Urothelium cell line (cell line): ENCODE measurements at places on chromosomes 16 and 17.

DNA sequence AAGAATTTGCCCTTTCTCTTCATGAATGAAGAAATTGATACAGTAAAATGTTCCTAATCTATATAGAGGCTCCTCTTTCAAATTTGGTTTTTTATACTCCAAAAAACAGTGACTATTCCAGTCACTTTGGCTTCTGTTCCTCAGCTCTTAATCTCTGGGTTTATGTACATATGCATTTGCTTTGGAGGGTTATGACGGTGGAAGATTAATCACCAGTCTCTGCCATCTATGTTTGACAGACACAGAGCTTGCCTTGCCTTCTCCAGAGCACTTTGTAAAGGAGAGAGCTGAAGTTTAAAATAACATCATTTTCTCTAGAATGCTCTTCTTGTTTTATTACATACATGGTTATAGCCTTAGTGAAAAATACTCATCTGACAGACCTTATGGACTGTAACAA, 99.3 kb downstream of the NLK start:
- no peak for DNase-seq

DNA sequence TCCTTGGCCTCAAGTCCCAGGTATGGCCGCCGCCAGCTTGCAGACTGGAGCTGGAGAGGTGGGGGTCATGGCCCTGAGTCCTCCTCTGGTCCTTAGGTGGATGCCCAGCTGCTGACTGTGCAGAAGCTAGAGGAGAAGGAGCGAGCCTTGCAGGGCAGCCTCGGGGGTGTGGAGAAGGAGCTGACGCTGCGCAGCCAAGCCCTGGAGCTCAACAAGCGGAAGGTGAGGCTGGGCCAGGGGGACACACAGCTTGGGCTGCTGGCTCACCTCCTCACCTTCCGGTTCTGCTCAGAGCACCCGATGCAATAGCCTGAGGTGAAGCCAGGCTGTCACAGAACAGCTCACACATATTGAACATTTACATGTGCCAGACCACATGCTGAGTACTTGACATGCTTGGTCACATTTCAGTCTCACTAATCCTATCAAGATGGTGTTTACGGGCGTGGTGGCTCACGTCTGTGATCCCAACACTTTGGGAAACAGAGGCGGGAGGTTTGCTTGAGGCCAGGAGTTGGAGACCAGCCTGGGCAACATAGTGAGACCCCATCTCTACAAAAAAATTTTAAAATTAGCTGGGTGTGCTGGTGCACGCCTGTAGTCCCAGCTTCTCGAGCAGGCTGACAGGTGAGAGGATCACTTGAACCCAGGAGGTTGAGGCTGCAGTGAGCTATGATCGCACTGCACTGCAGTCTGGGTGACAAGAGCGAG, 7.4 kb downstream of the RNF40 start:
- DNase-seq = no peak

DNA sequence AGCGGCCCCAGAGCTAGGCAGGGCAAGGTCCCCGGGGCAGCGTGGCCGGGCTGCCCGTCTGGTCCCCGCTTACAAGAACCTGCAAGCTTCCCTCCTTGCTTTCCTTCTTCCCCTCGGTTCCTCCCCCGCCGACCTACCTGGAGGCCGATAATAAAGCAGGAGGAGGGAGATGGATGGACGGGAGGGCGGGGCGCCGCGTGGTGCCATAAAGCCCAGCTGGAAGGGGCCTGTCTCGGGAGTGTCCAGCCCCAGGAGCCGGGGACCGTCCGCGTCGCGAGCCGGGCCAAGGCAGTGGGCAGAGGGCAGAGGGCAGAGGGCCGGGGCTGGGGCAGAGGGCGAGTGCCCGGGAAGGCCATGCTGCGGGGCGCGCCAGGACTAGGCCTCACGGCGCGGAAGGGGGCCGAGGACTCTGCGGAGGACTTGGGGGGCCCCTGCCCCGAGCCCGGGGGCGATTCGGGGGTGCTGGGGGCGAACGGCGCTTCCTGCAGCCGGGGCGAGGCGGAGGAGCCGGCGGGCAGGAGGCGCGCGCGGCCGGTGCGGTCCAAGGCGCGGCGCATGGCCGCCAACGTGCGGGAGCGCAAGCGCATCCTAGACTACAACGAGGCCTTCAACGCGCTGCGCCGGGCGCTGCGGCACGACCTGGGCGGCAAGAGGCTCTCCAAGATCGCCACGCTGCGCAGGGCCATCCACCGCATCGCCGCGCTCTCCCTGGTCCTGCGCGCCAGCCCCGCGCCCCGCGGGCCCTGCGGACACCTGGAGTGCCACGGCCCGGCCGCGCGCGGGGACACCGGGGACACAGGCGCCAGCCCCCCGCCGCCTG, at the start of gene BHLHA9:
TSS of gene BHLHA9 (plus strand) at position 235 of the 820 bp plus-strand sequence. CDS start at position 355, 120 bp downstream.
- DNase-seq = no peak

DNA sequence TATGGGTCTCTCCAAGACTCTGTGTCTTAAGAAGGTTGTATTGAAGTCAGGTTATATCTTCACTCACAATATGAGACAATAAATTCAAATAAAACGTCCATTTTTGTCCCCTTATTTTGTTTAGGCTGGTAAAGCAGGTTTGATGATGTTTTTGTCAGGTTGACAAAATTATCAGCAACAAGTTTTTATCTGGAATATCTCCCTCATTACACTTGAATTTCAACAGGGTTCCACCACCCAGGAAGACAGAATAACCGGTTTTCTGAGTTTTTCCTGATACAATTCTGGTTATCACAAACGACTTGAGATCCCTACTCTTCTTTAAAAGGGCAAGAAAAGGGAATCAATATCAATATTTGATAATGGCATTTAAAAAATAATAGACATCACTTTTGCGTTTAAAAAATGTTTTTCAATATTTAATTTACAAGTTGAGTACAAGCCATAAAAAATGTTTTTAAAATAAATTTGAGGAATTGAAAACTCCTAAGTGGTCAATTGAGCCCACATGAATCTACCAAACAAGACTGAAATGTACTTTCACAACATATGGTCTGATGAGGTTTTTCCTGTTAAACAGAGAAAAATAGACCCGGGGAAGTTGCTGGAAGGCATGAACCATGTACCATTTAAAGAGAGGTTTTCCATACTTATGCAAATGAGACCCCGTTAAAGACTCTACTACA, 1.4 kb upstream of the ATP6V0A1 start:
- DNase-seq = no peak

GRCh38 chr17:80565343-80566053, 20.9 kb downstream of the RPTOR start:
- no peak for DNase-seq

GRCh38 chr16:31868691-31869167, 4.9 kb upstream of the ZNF267 start:
- peak; percentile 50 for DNase-seq

DNA sequence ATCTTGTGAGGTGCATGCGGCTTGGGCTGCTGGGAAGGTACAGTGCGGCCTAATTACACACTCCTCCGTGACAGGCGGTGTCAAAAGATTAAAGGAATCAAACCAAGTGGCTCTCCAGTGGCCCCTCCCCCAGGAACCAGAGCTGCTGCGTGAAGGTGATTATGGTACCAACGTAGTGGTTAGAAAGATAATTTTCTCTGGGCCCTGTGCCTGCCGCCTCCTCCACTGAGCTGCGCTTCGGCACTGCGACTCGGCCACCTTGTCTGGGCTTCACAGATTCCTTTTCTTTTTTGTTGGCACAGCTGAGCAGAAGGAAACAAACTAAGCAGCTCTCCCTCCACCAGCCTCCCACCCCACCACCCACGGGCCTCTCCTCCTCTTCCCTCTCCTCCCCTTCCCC, 113.2 kb upstream of the SDK2 start:
- DNase-seq = no peak

DNA sequence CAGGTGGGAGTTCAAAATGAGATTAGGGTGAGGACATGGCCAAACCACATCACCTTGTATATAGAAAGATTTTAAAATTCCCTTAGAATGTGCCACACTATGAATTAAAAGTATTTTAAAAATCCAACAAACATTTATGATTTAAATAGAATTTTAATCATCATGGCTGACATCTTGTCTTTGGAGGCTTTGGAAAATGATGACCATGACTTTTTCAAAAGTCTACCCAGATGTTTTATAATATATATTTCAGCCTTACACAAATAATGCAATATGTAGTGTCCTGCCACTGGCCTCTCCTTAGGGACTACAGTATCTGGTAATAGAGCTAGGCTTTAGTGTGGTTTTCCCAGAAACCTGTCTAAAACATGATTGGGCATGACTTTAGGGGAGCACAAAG, 1353.4 kb upstream of the GOT2 start:
- no peak for DNase-seq

DNA sequence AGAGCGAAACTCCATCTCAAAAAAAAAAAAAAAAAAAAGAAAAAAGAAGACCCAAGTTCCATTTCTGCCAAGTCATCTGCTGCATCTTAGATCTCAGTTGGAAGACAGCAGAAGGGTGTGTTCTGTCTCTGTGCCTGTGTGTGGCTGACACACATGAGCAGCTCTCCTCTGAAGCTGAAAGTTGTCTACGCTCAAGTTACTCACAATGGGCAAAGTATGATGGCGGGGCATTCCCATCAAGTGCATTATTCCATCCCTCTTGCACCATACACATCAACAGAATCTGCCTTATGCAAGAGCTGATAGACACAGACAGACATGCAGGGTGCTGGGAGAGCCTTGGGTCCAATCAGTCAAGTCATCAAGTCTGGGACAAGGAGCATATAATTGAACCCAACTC, 402.2 kb downstream of the XYLT1 start:
- DNase-seq = no peak

- no peak for DNase-seq
Observed at GRCh38 chr16:82830944-82831343, 204.2 kb downstream of the CDH13 start.

DNA sequence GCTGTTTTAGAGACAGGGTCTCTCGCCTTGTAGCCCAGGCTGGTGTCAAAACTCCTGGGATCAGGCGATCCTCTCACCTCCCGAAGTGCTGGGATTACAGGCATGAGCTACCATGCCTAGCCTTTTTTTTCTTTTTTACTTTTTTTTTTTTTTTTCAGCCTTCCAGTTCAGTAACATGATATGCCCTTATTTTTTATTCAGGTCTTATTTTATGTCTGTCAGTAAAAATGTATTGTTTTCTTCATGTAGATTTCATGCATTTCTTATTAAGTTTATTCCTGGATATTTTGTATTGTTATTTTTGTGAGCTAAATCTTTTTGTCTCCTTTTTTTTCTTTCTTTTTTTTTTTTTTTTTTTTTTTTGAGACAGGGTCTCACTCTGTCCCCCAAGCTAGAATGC, 2.7 kb upstream of the FOXN1 start:
- no peak for DNase-seq

DNA sequence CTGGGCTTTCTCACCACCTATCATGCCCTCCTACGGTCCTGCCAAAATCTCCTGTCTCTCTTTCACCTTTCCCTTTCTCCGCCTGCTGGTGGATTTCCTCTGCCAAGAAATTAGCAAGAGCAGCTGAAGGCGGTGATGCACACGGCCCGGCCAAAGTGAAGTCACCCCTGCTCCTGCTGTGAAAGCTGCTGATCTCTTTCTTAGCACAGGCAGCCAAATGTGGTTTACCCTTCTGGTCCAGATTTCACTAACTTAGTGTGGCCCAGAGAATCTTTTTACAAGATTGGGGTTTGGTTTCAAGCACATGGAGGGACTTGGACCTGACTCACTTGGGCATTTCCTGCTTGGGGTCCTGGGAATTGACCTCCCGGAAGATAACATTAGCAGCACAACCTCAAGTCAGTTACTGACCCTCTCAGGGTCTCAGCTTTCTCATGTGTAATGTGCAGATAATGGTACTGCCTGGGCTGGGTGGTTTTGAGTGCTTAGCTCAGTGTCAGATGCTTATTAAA, 155.7 kb downstream of the SOCS1 start:
- DNase-seq = no peak

- no peak for DNase-seq
Observed at GRCh38 chr17:62573480-62574117, 53.9 kb upstream of the MRC2 start.

- DNase-seq = no peak
Observed at GRCh38 chr17:16383772-16384287, 2.9 kb downstream of the UBB start.

DNA sequence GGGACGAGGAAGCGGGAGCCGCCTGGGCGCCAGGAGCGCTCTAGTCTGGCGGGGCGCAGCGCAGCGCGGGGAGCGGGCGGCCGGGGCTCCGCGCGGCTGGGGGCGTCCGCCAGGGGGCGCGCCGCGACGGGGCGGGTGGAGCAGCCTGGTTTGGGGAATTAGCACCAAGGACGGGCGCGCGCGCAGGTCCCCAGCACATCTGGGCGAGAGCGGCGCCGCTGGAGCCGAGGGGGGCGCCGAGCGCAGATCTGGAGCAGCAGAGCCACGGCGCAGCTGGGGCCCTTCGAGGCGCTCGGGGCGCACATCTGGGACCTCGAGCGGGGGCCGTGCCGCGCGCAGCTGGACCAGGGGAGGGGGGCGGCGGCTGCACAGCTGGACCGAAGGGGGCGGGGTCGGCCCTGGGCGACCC, at the start of gene NXPH3:
TSS of gene NXPH3 (plus strand) at position 193 of the 409 bp plus-strand sequence. CDS start 349 bp downstream, outside the sequence.
- DNase-seq = peak; percentile 86

GRCh38 chr17:38563362-38564253, 42.1 kb downstream of the SRCIN1 start:
- no peak for DNase-seq

DNA sequence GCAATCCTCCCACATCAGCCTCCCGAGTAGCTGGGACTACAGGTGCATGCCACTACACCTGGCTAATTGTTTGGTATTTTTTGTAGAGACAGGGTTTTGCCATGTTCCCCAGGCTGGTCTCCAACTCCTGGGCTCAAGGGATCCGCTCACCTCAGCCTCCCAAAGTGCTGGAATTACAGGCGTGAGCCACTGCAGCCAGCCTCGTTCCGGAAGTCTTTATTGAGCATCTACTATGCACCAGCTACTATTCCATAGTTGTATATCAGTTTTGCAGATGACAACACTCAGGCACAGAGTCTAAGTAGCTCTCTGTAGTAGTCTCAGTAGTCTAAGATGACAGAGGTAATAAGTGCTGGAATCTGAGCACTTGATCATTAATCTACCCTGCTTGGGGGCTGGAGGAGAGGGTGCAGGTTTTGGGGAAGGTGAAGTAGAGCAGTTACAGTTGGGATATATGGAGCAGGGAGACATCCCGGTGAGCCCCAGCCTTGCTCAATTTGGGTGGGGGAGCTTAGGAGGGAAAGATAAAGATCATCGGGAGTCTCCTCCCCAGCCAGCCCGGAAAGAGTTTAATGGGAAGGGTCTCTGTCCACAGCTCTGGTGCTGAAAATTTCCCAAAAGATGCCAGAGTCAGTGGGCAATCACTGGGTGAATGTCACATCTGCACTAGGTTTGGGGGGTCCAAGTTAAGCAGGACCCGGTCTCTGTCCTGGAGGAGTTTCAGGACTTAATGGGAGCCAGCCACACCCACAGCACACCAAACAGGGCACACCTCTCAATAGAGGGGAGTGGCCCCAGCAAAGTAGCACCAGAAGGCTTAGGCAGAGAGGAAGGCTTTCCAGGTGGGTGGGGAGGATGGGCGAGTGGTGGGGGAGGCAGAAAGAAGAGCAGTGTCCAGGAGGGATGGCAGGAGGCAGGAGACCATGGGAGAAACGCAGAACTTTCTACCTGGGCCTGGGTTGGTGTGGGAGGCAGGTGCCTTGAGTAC, 1.7 kb downstream of the OTOP3 start:
- DNase-seq = no peak
